ENCODE measurements at places on chromosomes 6 and 20.

DNA sequence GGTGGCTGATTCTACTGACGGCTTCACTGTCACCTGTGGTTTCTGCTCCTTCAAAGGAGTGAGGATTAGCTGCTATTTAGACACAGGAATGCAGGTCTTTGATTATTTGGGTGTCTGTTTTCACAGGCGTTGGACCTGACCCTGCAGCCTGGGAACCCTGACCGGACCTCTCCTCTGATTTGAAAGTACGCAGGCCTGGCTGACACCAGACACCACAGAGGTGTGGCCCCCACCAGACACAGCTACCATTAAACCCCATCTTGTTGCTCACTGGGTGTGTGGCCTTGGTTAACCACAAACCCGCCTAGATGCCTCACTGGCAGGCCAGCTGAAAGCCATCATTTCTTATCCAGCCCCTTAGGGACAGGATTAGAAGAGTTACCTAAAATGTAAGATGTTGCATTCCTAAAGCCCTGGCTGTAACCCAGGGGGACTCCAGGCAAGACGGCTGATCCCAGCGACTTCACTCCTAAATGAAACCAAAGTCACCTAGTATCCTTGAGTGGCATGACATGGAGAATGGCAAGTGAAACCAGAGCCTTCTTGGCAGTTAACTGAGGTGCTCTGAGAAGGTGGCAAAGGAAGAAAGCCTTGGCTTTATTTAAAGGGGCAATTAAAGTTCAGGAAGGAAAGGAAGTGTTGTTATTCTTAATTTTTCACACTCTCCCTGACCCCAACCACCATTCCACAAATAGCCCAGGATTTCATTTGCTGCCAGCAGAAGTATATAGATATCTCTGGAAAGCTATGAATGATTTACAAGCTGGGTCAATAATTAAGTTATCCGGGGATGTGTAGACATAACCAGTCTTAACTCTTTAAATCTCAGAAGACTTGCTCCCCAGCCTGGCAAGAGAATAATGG is 169.9 kb downstream of the QRSL1 start:
- H3K27ac ChIP-seq: no peak overlapping the region
- H3K36me3 ChIP-seq: no peaks in the 10 kb centered on the region
- no peak overlapping the region for H3K4me3 ChIP-seq

DNA sequence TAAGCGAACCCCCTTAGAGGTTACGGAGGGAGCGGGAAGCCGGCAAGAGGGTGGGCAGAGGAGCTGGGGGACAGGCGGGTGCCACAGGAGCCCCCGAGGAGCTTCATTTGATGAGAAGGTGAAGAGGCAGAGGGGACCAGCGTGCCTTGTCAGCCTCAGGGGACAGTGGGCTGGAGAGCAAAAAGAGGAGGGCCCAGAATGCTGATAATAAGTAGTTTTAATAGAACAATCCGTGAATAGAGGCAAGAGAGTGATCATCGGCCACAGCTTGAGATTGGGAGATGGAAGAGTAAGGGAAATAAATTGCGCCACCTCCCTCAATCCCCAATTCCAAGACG is 1.3 kb downstream of the COL19A1 start:
- H3K4me3 ChIP-seq: peak overlapping the region; percentile 64
- no peak for DNase-seq
- no peaks in the 10 kb centered on the region for H3K36me3 ChIP-seq
- H3K4me1 ChIP-seq: peaks cover 19% of the 10 kb centered on the region
- H3K27ac ChIP-seq: no peak overlapping the region

DNA sequence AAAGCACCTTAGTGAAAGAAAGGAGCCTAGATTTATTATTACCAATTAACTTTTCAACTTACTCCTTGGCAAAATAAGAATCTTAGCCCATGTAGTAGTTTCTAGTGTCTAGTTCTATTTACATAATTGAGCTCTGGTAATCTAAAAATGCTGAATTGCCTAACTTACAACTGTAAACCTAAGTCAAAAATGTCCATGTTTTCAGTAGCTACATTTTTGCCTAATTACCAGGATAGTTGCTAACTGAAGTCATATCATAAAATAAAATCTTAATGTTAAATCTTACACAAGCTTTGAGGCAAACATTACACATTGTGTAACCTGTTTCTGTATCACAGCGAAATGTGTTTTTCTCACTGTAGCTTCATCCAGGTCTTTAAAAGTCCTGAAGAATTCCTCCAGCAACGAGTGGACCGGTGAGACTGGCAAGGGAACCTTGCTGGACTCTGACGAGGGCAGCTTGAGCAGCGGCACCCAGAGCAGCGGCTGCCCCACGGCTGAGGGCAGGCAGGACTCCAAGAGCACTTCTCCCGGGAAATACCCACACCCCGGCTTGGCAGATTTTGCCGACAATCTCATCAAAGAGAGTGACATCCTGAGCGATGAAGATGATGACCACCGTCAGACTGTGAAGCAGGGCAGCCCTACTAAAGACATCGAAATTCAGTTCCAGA is 7.6 kb upstream of the CLDN20 start:
- no peak for DNase-seq
- no peak overlapping the region for H3K4me3 ChIP-seq
- H3K27me3 ChIP-seq: no peaks in the 10 kb centered on the region
- H3K27ac ChIP-seq: no peak overlapping the region
- H3K4me1 ChIP-seq: peaks cover 4% of the 10 kb centered on the region

GRCh38 chr6:128505603-128506002 is 14.8 kb downstream of the PTPRK start:
- H3K36me3 ChIP-seq: no peaks in the 10 kb centered on the region
- no peak for DNase-seq
- no peak overlapping the region for H3K4me3 ChIP-seq
- no peaks in the 10 kb centered on the region for H3K27me3 ChIP-seq
- no peak overlapping the region for H3K27ac ChIP-seq
- no peaks in the 10 kb centered on the region for H3K4me1 ChIP-seq
